Activated CD4-positive, alpha-beta T cell treated with anti-CD3 and anti-CD28 coated beads for 4 hours (primary cell): ENCODE measurements at places on chromosomes 5 and 9.

DNA sequence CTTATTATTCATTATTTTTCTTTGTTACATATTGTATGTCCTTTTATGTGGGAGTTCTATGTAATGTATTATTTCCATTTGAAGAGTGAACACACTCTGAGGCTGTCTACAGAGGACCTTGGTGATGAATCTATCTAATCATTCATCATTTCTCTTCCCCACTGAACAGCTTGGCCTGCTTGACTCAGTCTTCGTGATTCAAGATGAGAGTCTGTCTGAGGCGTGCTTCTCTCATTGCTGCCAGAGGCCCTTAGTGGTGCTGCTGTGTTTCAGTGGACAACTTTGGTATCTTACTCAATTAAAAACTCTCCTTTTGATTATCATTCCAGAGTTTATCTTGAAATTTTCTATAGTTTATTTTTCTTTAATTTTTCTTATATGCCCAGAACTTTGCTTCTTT, 318.1 kb upstream of the DAB2 start:
- no peak for DNase-seq

DNA sequence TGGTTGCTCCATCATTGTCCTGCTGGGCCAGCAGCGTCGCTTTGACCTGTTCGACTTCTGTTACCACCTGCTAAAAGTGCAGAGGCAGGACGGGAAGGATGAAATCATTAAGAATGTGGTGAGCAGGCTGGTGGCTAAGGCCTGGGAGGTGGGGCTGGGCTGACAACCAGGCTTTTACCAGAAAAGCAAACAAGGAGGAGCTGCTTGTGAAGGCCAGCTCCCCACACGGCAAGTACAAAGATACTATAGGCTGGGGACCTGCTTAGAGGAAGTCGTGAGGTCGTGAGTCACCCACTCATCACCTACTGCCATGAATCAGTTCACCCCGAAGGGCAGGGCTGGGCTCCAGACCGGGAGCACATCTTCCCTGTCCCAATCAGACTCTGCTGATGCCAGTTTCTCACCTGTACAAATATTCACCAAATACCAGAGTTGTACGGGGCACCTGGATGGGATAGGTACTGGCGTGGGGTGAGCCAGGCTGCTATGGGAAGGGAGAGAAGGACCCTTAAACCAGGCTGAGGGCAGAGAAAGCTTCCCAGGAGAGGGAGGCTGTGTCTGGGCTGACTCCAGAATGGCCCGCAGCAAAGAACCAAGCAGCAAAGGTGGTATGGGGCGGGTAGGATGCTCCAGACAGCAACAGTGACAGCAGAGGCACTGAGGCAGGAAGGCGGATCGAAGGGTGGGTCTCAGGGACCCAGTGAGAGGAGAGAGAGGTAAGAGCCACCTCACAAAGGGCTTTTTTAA, 69.3 kb upstream of the NIPAL4 start:
- peak; percentile 39 for DNase-seq

DNA sequence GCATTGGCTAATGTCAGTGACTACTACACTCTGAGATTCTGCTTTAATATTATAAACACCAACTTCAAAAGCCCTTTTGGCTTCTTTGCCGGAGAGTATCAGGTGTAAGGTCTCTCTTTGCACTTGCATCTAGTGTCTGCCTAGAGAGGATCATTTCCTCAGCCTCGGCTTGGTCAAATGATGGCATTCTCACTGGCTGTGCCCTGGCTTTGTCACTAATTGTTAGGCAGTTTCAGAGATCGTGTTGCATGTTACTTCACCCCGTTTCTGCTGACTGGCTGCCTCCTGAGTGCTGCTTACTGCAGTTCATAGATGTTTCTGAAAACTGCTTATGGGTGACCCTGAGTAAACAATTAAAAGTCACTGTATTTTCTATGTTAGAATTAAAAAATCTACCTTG, 48.8 kb downstream of the SLC1A3 start:
- no peak for DNase-seq

- no peak for DNase-seq
Measured at GRCh38 chr5:44885903-44886302, 77.2 kb downstream of the MRPS30 start.

GRCh38 chr5:72366324-72366976, 46.3 kb downstream of the PTCD2 start:
- DNase-seq = no peak

DNA sequence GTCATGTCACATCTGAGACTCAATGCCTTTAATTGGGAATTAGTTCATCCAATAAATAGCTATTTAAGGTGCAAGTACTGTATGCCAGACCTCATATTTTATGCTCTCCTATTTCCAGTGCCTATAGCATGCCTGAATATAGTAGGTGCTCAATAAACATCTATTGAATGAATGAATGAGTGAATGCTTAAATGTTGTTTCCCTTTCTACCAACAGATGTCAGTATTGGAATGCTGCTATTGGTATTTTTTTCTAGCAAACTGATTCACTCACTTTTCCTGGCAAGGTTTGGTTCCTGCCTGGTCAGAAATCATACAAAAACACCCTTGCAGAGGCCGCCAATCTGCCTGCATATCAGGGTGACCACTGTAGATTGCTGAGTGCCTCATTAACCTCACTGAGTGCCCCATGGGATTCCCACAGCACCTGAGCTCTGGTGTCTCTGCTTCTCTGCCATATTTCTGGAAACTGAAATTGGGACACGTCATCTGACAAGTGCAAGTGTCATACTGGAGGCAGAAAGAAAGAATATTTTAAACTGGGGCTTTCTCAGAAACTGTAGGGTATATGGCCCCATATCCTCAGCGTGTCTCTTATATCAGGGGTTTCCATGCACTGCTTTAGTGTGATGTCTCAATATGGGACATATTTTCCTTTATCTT, 359.7 kb downstream of the TRIM32 start:
- no peak for DNase-seq

DNA sequence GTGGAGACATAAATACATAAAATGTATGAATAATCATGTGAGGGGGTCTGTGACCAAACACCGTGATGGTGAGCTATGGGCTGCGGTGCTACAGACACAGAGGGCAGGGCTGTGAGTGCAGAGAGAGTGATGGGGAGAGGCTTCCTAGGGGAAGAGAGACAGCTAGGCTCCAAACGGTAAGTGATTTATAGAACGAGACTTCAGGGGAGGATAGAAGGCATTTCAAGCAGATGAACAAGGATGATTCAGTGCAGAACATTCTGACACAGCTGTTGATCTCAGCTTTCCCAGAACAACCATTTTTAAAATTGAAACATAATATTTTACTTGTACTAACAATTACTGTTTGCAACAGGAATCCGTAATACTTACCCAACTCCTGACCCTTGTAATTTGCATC, 100.7 kb downstream of the GAS1 start:
- no peak for DNase-seq

DNA sequence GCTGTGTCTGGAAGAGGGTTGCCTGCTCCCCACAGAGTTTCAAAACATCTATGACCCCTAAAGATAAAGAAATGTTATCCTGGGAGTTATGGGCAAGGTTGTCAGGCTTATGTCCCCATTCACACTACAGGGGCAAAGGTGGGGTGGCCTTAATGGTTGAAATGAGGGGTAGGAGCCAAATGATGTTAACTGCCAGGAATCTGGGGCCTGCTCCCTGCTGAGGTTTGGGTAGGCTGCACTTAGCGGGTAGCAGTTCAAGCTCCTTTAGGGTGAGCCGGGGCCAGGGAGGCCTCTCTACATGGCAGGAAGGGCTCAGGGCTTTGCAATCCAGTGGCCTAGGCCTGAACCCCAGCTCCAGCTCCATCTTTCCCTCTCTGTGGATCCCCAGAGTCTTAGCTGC, 3.0 kb downstream of the FGF18 start:
- no peak for DNase-seq

GRCh38 chr9:37262410-37262809, 142.0 kb downstream of the ZCCHC7 start:
- DNase-seq = no peak

DNA sequence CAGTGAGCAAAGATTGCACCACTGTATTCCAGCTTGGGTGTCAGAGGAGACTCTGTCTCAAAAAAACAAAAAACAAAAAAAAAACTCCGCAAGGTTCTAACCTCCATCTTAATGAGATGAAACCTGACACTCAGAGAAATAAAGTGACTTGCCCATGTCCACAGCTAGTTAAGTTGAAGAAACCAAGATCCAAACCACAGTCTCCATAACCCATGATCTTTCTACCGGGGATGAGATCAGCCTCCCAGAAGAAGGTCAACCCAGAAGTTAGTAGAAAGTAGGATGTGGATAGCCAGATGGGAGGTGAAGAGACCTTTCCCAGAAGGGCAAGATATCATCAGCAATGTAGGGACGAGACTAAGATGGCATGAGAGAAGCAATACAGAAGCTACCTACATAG, 140.4 kb upstream of the ADRA1B start:
- DNase-seq = no peak

DNA sequence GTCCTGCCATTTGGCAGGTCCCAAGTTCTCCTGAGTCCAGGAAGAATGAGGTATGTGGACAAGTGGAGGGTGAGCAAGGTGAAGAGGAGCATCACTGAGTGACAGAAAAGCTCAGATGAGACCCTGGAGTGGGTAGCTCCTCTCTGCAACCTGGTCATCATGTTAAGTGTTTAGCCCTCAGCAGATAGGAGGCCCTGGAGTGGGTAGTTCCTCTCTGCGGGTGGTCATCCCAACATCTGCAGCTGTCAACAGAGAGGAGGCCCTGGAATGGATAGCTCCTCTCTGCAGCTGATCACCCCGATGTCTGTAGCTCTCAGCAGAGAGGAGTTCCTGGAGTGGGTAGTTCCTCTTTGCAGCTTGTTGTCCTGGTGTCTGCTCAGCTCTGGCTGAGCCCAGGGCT, 48.4 kb downstream of the NDUFAF2 start:
- DNase-seq = no peak

GRCh38 chr5:35857606-35858205, 1.0 kb downstream of the IL7R start:
- DNase-seq = no peak

DNA sequence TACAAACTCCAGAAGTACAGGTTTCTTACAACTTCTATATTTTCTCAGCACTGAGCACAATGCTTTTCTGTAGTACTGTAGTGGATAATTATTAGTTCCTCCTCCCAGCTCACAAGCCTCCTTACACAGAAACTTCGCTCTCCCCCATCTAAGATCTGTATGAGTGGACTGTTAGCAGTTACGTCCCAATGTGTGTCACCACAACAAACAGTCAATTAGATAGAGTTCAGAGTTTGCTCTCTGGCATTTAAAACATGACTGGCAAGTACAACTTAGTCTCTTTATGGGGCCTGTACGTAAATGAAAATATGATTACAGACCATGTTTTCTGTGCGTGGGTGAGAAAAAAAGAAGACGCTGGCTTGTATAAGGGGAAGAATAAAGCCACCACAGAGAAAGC, 631.4 kb upstream of the DMAC1 start:
- no peak for DNase-seq

GRCh38 chr9:23850690-23851629, 24.9 kb upstream of the ELAVL2 start:
- no peak for DNase-seq

DNA sequence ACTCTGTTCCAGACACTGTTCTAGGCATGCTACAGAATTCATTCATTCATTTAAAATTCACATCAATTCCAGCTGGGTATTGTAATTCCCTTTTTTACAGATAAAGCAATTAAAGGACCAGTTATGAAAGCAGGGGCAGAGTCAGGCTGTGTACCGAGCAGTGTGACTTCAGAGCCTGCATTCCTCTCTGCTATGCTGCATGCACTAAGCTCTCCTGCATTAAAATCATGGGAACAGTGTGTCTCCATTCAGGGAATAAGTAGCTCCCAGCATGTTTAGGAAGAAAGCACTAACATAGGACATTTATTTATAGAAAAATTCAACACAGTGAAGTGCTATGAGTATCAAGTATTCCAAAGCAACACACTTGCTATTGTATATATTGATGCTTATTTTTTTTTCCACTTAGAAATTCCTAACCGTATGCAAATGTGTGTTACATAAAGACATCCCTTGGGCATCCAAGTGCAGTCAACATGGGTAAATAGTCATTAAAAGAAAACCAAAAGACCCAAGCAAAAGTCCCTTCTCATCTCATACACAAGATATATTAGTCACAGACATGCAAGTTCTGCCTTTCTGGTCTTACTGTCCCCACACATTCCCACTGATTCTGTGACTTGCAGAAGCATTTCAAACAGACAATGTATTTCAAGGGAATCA, 173.7 kb downstream of the GABRB2 start:
- no peak for DNase-seq

- DNase-seq = no peak
Measured at GRCh38 chr5:107766439-107766838, 95.7 kb upstream of the EFNA5 start.
